Lung (tissue), 17 donors: ENCODE measurements at places on chromosomes 7 and 10.

- no peak for DNase-seq
Observed at GRCh38 chr10:71659111-71659634, 60.4 kb downstream of the C10orf105 start.

- no peak for DNase-seq
Observed at GRCh38 chr7:141251957-141252356, 178.1 kb downstream of the TMEM178B start.

GRCh38 chr7:140165422-140165821 is 11.4 kb downstream of the KDM7A start:
- DNase-seq: no peak

GRCh38 chr10:6382081-6382480 is 179.3 kb downstream of the PFKFB3 start:
- DNase-seq: peak; percentile 86
